ENCODE measurements at places on chromosomes 7 and 10.
A peak's percentile ranks its signal among the peaks of the same experiment; 100 is the strongest.

- DNase-seq: no peak
Measured at GRCh38 chr10:132675031-132675740, 110.8 kb downstream of the NKX6-2 start.

DNA sequence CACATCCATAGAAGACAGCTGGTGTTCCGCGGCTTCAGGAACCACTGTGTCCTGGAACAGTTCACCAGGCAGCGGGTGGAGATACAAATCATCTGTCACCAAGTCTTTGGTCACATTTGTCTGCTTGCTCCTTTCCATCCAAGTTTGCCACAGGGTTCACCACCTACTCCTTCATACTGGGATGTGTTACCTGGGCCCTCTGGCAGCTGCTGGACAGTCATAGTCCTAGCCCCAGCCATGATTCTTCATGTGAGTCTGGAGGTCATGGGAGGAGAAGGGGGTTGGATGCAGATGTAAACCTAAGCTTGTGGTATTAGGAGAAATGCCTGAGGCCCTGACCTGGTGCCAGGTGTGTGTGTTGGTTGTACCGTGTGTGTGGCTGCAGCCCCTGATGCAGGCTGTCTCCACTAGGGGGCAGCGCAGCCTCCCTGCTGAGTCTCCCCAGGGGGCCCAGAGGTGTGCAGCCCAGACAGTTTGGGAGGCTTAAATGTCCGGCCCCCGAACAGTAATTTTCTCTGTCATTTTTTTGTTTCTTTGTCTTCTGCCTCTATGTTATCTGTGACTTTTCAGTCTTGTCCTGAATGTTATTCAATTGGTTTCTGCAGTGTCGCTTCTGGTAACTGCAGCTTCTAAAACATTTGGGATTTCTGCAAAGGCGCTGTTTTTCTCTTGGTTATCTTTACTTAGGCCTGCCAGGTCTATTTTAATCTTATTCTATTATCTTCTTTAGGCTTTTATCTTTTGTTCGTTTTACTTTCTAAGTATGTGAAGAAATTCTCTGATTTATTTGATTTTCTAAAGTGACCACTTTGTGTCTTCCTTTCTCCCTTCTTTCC, 14.8 kb downstream of the NPS start:
- no peak for DNase-seq

DNA sequence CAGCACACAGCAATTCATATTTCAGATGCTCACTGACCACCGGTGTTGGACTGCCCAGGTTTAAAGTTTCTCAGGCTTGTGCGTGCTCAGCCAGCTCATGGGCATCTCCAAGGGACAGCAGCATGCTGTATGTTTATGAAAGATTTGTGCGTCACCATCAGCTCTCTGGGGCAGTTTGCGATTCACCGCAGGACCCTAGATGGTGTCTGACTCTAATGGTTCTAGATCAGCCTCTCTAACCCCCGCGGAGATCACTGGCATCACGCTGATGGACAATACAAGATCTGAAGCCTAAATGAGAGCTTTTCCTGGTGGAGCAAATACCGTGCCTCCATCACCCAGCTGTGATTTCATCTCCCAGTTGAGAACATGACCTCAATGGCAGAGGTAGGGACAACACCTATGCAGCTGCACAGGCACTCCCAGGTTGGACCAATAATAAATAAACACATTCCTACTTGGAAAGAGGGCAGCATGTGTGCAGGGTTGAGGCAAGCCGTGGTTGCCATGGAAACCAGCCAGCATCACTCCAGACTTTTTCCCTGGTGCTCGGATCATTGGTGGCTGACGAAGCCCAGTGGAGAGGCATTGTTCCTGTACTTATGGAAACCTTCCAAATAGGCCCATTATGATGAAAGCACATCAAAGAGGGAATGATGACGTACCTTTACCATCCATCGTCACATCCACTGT, 253.6 kb downstream of the KCNMA1 start:
- DNase-seq: no peak

DNA sequence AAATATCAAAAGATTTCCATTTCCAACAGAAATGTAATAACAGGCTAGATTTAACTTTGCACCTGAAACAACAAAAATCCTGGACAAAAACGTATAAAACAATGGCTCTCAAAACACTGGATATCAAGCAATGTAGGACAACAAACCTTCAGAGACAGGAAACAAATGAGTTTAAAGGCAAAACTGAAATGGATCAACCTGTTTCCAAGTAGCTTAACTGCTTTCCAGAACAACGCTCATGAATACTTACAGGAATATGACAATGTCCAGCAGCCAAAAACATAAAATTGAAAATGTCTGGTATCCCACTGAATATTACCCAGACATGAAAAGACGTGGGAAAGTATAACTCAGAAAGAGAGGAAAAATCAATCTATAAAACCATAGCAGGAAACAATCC, 62.8 kb downstream of the CUBN start:
- DNase-seq: no peak

GRCh38 chr7:83150310-83150709, 12.4 kb downstream of the PCLO start:
- no peak for DNase-seq

- DNase-seq: no peak
Measured at GRCh38 chr10:125095228-125095627, 65.1 kb downstream of the CTBP2 start.

- no peak for DNase-seq
Measured at GRCh38 chr10:92527716-92528115, 46.2 kb downstream of the IDE start.

DNA sequence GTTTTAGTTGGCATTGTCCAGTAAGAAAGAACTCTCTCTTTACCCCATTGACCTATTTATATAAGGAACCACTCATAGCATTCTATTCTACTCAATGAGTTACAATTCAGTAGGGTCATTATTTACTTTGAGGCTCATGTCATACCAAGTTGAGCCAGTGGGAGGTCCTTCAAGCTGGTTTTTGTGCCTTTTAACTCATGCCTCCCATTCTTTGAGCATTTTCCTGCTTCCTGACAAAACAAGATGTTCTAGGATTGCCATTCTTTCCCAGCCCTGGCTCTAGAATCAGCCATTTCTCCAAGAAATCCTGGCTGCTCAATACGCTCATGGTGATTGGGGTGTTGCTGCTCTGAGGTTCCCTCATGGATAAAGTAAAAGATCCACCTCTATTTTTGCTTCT, 250.1 kb downstream of the ABCA13 start:
- DNase-seq: no peak

GRCh38 chr7:65006094-65006992, at the start of gene ERV3-1:
Gene ERV3-1 (minus strand): TSS chr7:65006687. CDS start chr7:64993026, 13,661 bp downstream.
- peak; percentile 84 for DNase-seq

GRCh38 chr10:103572347-103573204, 79.1 kb downstream of the NEURL1 start:
- DNase-seq: no peak

DNA sequence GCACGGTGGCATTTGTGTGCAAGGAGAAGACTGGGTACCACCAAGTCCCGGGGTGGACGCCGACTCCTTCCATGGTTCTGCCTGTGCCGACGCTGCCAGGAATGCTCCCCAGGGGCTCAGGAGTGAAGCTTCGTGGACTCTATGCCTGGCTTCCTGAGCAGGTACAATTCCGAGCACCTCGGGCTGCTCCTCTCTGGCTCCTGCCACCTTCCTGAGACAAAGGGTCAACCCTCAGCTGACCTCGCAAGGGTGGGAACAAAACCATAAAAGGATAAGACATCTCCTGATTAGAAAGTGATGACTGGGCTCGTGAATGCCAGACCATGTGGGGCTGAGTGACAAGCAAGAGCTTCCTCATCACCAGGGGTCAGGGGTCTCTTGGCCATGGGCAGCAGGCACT, 31.8 kb downstream of the CALML3 start:
- DNase-seq: no peak

- DNase-seq: peak; percentile 50
Measured at GRCh38 chr10:69413221-69413865, 3.4 kb downstream of the TACR2 start.

Measured in hypothalamus (tissue), 51 donors.